Liver (tissue), 10 donors: ENCODE measurements at places on chromosomes 2 and 18. TPM values are rescaled to one million over a fixed set of nuclear protein-coding genes. Genes with fewer than 3 reads are reported as not detected.

- no peaks in the 10 kb centered on the region for H3K36me3 ChIP-seq
- H3K27me3 ChIP-seq, result no peaks in the 10 kb centered on the region
- DNase-seq, result no peak
- no peak overlapping the region for H3K4me3 ChIP-seq
- no peak overlapping the region for H3K27ac ChIP-seq
- H3K4me1 ChIP-seq, result no peaks in the 10 kb centered on the region
Measured at GRCh38 chr2:189514104-189514503, 66.5 kb downstream of the SLC40A1 start.

GRCh38 chr2:238950551-238950950 lies 102.7 kb downstream of the TWIST2 start:
- no peak overlapping the region for H3K4me3 ChIP-seq
- H3K36me3 ChIP-seq, result no peaks in the 10 kb centered on the region
- no peaks in the 10 kb centered on the region for H3K4me1 ChIP-seq
- peak; percentile 23 for DNase-seq
- H3K27me3 ChIP-seq, result no peaks in the 10 kb centered on the region

GRCh38 chr2:182868054-182868796 lies 1.8 kb upstream of the FRZB start:
- no peaks in the 10 kb centered on the region for H3K27me3 ChIP-seq
- peaks cover 11% of the 10 kb centered on the region for H3K4me1 ChIP-seq
- H3K36me3 ChIP-seq, result no peaks in the 10 kb centered on the region
- no peak overlapping the region for H3K27ac ChIP-seq
- H3K4me3 ChIP-seq, result no peak overlapping the region

GRCh38 chr2:41922177-41922576 lies 125.6 kb upstream of the PKDCC start:
- no peak for DNase-seq
- no peaks in the 10 kb centered on the region for H3K4me1 ChIP-seq
- no peak overlapping the region for H3K27ac ChIP-seq
- no peak overlapping the region for H3K4me3 ChIP-seq

DNA sequence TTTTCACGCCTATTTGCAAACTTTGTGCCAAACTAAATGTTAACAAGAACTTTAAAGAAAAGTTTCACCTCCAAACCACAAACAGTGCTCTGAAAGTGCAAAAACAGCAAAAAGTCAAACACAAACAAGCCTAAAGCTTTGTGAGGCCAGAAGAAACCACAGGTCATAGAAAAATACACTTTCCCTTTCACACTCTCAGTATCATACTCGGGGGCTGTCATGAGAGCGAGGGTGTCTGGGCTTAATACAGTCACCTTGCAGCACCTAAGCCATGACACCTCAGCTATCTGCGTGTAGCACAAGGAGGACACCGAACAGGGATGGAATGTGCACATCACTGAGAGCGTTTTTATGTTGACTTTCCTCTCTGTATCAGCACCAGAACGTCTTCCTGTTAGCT lies 26.6 kb upstream of the SEH1L start:
- no peaks in the 10 kb centered on the region for H3K36me3 ChIP-seq
- no peaks in the 10 kb centered on the region for H3K27me3 ChIP-seq
- no peak for DNase-seq

The LBX2 gene
- 0.84 TPM for total RNA-seq

The POTEI gene
- not detected for total RNA-seq
